ENCODE measurements at places on chromosomes 4 and X.
A peak's percentile ranks its signal among the peaks of the same experiment; 100 is the strongest.

DNA sequence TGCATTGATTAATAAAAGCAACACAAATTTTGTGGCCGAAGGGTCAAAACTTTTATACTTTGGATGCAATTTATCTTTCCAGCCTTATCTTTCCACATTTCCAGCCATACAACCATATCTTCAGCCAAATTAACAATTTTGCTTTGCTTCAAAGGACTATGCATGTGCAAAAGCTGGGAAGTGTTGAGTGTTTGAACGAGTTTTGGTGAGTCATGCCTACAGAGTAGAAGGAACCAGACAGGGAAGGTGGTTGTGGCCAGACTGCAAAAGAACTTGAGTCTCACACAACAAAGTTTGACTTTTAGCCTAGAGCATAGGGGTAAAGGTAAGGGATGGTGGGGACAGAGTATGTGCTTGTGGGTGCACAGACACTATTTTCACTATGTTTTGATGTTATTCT is 53.0 kb upstream of the GABRA2 start:
- DNase-seq: no peak

DNA sequence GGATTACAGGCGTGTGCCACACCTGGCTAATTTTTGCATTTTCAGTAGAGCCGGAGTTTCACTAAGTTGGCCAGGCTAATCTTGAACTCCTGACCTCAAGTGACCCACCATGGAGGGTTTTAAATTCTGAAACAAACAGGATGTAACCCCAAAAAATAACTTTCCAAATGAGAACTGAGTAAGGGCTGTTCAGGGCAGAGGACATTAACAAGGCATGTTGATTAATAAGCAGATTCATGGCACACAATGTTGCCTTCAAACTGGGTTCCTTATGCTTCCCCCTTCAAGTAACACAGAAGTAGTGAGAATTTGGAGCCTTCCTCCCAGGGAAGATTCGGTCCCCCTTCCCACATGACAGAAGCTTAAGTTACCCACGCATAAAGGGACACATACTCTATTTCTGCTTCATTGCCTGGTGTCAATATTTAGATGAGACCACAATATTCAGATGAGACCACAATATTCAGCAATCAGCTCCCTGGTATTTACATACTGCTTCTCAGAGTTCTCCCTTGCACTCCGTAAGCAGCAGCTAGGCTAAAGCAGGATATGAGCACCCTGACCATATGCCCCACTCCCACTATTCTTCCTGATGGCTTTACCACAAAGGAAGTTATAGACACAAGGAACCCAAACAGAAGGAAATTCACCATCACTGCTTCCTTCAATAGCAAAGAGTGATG is 21.4 kb downstream of the GRSF1 start:
- DNase-seq: peak; percentile 47

- DNase-seq: no peak
These were observed 1860.7 kb upstream of the PCDH10 start for GRCh38 chr4:131288441-131288840.

DNA sequence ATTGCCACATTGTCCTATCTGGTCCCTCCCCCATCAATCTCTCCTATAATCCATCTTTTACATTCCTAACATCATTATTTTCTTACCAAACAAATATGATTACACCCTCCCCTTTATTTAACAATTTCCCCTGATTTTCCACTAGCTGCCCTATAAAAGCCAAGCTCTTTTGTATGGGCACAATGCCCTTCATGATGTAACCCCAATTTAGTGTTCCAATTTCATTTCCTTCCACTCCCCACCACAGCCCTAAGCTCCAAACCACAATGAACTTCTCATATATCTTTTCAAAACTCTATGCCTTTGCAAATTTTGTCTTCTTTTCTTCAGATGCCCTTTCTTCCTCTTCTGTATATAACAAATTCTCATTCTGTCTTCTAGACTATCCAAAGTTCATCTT is 39.5 kb upstream of the PTPN13 start:
- no peak for DNase-seq

DNA sequence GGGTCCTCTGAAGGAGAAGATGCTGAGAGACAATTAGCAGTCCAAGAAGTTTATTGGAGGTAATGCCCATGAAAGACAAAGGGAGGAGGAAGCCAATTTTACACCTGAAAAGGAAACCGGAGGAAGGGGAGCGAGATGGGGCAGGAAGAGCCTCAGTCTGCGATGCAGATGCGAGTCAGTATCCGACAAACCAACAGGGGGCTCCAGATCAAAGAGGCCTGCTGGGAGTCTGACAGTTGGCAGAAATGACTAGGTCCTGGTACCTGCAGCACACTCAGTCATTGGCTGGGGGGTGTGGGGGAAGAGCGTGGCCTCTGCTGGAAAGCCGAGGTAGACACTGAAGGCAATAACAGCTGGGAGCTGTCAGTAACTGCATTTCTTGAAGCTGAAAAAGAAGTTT is 231.1 kb upstream of the CENPE start:
- DNase-seq: peak; percentile 0

DNA sequence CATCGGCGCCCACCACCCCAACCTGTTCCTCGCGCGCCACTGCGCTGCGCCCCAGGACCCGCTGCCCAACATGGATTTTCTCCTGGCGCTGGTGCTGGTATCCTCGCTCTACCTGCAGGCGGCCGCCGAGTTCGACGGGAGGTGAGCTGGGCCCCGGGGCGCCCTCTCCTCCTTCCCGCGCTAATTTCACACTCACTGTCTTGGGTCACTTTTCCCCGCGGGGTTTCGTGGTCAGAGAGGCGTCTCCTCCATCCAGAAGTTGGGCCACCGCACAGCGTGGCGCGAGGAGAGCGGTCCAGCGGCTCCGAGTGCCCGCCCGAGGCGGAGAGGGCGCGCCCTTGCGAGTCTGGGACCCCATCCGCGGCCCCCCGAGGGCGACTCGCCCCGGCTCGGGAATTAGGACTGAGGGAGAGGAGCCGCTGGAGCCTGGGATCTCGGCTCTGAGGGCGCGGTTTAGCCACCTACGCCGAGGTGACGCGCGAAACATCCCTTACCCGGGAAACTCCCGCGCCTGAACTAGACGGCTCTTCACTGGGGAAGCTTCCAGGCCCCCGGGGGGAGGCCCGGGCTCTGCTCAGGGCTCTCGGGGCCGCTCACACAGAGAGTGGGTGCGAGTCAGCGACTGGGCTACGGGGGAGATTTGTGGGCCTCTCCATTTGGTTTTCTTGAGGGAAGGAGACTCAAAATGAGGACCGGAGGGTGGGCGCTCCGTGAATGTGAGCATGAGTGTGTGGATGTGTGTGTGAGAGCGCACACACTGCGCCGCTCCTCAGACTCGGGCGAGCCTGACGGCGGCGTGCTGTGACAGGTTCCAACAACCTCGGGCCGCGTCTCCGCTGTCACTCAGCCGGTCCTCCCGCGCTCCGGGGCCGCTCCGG is 551 bp downstream of the NPNT start:
- no peak for DNase-seq

GRCh38 chrX:110317061-110317819 is 645 bp downstream of the AMMECR1 start:
- no peak for DNase-seq

- no peak for DNase-seq
These were observed 14.4 kb downstream of the ADRA2C start for GRCh38 chr4:3780347-3781171.

DNA sequence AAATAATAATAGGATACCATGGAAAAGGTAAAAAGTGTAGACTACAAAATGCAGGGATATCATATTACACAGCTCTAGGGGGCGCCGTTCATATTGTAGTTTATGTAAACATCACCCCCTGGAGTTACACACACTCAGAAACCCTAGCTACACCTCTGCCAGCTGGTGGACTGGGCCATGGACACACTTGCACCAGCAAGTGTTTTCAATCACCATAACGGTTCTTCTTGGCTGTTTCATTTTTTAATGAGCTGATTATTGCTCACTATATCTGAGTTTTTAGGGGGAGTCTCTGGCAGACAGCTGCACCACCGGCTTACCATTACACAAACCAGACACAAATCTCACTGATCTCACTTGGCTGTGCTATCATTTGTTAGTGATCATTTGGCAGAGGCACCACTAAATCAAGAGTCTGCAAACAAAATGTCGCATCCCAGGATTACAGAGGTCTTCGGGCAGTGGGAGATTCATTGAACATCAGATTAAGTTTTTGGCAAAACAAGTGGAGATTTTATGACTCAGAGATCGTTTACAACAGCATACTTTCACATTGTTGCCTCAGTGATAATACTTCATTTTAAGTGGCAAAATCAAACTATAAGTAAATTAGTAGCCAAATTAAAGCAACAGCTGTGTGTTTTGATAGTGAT is 185.7 kb downstream of the UNC5C start:
- DNase-seq: peak; percentile 8

DNA sequence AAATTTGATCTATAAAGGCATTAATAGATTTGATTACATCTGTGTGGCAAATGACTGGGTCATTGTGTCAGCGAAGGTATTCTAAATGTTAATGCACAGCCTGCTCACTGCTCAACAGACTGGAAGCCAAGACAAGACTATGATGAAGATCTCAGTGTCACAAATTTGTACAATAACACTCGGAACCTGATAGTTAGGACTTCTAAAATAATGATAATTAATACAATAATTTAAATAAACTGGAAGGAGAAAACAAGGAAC is 217.4 kb downstream of the CENPC start:
- no peak for DNase-seq

DNA sequence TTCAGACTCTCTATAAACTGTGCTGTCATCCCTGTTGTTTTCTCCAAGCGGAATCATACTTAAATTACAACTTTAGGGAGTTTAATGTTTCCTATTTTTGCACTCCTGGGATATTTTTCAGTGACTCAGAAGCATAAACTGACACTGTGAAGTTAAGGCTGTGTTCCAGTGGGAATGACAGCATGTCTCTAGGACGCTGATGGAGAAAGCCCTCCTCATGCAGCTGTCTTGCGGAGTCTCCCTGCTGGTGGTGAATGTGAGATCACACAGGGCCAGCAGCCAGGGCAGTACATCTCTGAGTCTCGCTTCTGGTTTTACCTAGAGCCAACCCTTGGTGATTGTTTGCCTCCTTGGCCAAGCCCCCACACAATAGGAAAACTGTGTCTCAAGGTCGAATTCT is 53.3 kb downstream of the NFKB1 start:
- peak; percentile 67 for DNase-seq

GRCh38 chr4:3176367-3177229 is 72.4 kb upstream of the MSANTD1 start:
- no peak for DNase-seq

GRCh38 chrX:141924293-141924692 is 20.6 kb downstream of the MAGEC1 start:
- no peak for DNase-seq

DNA sequence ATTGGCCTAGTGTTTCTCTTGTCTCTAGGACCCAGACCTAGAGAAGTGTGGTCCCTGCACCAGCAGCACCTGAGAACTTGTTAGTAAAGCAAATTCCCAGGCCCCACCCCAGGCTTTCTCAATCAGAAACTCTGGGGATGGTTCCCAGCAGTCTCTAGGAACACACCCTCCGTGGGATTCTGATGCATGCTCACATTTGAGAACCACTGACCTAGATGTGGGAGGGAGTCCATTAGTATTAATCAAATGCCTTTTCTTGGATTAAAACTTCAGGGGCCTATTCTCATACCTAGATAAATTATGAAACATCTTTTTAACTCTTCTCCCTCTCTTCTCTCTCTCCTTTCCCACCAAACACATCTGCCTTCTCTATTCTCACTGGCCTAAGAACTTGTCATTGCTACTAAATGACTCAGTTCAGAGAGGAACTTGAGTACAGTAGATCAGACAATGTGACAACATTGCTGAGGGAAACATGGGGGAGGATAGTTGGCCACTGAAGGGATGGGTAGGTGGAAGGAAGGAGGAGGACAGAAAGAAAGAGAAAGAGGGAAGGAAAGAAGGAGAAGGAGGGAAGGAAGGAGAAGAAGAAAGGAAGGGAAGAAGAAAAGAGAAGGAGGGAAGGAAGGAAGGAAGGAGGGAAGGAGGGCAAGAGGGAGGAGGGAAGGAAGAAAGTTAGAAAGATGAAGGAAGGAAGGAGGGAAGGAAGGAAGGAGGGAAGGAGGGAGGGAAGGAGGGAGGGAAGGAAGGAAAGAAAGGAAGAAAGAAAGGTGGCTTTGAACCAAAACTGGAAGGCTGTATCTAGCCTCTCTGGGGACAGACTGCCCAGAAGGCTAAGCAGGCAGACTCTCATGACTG is 132.7 kb upstream of the MAP3K15 start:
- peak; percentile 58 for DNase-seq

DNA sequence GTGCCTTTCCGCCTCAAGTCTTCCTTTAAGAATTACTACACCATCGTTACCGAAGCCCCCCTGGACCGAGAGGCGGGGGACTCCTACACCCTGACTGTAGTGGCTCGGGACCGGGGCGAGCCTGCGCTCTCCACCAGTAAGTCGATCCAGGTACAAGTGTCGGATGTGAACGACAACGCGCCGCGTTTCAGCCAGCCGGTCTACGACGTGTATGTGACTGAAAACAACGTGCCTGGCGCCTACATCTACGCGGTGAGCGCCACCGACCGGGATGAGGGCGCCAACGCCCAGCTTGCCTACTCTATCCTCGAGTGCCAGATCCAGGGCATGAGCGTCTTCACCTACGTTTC is 2.2 kb downstream of the PCDH10 start:
- DNase-seq: no peak

DNA sequence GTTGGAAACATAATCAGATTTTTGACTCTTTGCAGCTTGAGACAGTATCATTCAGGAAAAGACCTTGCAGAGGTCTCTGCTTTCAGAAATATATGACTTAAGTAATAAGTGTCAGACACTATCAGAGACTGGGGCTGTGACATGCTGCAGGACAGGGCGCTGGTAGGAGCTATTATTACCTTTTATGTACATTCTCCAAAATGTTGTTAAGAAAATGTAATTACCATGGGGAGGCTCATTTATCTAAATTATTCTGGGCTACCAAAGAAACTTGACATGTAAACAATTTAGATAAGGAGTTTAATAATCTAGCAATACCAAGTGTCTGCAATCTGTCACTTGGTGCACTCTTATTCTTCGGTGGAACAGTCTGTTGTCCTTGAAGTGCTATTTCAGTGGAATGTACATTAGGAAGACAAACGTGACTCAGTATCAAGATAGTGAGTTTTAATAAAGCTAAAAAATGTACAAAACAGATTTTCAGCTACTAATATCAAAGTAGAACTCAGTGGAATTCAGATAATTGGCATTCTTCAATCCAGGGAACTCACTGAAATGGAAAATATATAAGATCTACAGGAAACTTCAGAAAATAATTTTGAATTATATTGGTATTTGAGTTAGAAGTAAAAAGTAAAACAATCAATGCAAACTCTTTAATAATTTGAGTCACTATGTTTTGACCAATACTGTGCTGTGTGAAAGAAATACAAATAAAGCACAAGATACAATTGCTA is 214.5 kb downstream of the KCNIP4 start:
- DNase-seq: no peak

- DNase-seq: no peak
These were observed 506.9 kb downstream of the MAGEB5 start for GRCh38 chrX:26722666-26723428.

GRCh38 chrX:87728024-87728423 is 210.4 kb downstream of the KLHL4 start:
- DNase-seq: no peak

GRCh38 chr4:128358231-128358912 is 70.8 kb upstream of the PGRMC2 start:
- DNase-seq: peak; percentile 95
